ENCODE measurements at places on chromosomes 2 and 18. TPM values are rescaled to one million over a fixed set of nuclear protein-coding genes. Genes with fewer than 3 reads are reported as not detected.

DNAJC5G gene
- 0.16 TPM for total RNA-seq

ECEL1 gene
- total RNA-seq, result not detected

BCL2 gene
- 0.49 TPM for total RNA-seq

DSG1 gene
- not detected for total RNA-seq

RUFY4 gene
- not detected for total RNA-seq

FBLN7 gene
- total RNA-seq, result 4.4 TPM

ZBTB7C gene
- under 0.01 TPM for total RNA-seq

CD302 gene
- total RNA-seq, result 11.6 TPM

FAM237A gene
- total RNA-seq, result not detected

UGT1A8 gene
- not detected for total RNA-seq

GPC1 gene
- 7.1 TPM for total RNA-seq

SMYD1 gene
- total RNA-seq, result not detected

HOXD3 gene
- total RNA-seq, result 7.6 TPM

STARD6 gene
- total RNA-seq, result not detected

KLHL29 gene
- 1.3 TPM for total RNA-seq

GALNT14 gene
- 0.13 TPM for total RNA-seq

KANSL3 gene
- total RNA-seq, result 29.1 TPM

PAX8 gene
- 0.16 TPM for total RNA-seq

RNU2-63P gene
- 14.6 TPM for total RNA-seq

TEKT4 gene
- not detected for total RNA-seq

ASAP2 gene
- 52.2 TPM for total RNA-seq

LAMA1 gene
- 0.32 TPM for total RNA-seq

SGPP2 gene
- not detected for total RNA-seq

PLB1 gene
- under 0.01 TPM for total RNA-seq

POTEF gene
- total RNA-seq, result 0.25 TPM

ERBB4 gene
- total RNA-seq, result under 0.01 TPM

ADGRF3 gene
- total RNA-seq, result 0.06 TPM
